Endodermal cell (in vitro differentiated cells): ENCODE measurements at places on chromosomes 13 and 19.

DNA sequence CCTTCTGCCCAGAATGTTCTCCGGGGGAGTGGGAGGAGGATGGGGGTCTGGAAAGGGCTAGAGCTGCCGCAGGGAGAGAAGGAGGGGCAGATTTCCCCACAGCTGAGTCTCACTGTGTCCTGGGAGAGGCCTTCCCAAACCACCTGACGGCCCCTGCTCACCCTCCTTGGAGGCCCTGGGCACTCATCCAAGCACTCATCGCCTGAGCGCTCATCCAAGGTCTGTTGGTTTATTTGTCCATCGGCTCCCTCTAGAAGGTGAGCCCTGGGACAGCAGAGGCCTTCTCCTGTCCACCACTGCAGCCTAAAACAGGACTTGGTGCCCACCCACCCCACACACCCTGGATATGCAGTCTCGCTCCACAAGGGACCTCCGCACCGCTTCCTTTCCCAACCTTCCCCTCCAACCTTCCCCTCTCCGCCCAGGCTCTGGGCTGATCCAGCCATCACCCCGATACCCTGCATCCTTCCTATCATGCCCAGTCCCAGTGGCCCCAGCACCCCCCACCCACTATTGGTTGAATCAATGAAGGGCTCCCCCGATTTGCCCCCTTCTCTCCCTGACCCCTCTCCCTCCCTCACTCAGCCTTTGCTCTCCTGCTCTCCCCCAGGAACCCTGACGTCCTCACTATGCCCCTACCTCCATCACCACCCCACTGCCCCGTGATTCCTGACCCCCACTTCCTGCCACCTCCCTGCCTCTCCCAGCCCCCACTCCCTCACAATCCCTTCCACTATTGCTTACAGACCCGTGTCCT, 1.7 kb downstream of the UBXN6 start:
- peak; percentile 56 for DNase-seq

DNA sequence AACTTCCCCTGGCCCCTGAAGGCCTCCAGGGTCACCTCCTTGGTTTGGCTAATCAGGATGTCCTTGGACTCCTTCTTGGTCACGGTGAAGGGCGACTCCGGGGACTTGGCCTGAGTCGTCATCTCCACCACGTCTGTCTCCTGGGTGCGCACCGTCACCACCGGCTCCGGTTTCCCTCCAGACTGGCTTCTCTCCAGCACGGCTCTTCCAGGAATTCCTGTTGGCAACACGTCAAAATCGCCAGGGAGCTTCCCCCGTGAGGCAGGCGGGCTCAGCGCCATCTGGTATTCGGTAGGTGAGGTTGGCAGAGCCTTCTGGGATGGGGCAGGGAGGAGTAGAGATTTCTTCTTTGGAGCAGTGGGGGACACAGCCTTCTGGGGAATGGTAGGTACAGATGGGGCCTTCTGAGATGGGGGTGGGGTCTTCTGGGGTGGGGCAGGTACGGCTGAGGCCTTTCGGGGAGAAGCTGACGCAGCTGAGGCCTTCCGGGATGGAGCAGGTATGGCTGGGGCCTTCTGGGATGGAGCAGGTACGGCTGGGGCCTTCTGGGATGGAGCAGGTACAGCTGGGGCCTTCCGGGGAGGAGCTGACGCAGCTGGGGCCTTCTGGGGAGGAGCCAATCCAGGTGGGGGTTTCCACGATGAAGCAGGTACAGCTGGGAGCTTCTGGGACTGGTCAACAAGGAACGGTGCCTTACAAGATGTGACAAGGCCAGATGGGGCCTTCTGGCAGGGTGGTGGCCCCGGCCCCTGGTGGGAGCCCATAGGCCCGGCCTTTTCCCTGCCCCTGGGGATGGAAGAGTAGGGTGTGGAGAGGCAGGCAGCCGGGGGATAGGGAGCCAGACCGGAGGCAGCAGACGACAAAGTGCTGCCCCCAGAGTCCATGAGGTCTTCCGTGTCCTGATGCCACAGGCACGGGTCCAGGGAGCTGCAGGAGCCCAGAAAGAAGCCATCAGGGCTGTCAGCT, 3.8 kb downstream of the GARIN5B start:
- DNase-seq: no peak

GRCh38 chr13:96781141-96781540, 213.1 kb downstream of the OXGR1 start:
- no peak for DNase-seq

DNA sequence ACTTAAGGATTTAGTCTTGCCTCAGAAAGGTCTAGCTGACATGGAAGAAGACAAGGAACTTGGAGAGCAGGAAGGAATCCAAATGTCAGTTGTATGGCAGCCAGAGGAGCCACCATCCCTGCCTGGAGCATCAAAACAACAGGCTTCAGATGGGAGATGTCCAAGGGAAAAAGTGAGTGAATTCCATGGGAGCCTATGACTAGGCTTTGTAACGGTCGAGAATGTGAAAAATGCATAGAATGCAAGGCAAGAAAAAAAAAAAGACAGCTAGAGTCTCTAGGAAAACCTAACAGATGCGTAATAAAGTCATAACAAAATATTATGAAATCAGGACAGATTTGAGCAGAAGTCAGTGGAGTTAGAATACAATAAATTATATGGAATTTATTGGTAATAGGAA, 183.7 kb upstream of the LSM14A start:
- no peak for DNase-seq

- peak; percentile 80 for DNase-seq
These were observed 1.2 kb downstream of the TBC1D4 start for GRCh38 chr13:75480671-75481175.

GRCh38 chr13:28559636-28560259, 64.8 kb upstream of the FLT1 start:
- DNase-seq: no peak
